ENCODE measurements at places on chromosomes 16 and 17.

- DNase-seq, result peak; percentile 42
These were observed 3.2 kb upstream of the NLRP1 start for GRCh38 chr17:5587438-5588032.

GRCh38 chr17:82553210-82553930 lies 33.8 kb downstream of the FOXK2 start:
- no peak for DNase-seq

- DNase-seq, result no peak
These were observed 208.9 kb downstream of the RBFOX3 start for GRCh38 chr17:79401704-79402674.

DNA sequence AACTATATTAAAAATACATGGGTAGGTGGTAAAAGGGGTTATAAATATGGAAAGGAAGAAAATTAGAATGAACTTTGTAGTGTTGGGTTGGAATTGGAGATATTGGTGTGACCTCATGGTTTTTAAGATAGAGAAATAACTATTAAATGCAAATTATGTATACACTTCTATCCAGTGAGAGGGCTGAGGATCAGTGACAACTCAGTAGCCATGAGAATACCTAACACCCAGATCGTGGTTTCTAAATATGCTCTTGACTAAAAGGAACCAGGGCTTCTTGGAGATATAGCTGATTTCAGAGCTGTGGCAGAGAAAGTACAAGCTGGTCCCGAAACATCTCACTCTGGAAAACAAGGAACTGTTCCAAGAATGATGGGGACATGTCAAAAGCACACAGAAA lies 44.4 kb downstream of the SLC6A4 start:
- DNase-seq, result no peak

- DNase-seq, result no peak
These were observed 184.6 kb downstream of the TMEM132E start for GRCh38 chr17:34763728-34764665.

DNA sequence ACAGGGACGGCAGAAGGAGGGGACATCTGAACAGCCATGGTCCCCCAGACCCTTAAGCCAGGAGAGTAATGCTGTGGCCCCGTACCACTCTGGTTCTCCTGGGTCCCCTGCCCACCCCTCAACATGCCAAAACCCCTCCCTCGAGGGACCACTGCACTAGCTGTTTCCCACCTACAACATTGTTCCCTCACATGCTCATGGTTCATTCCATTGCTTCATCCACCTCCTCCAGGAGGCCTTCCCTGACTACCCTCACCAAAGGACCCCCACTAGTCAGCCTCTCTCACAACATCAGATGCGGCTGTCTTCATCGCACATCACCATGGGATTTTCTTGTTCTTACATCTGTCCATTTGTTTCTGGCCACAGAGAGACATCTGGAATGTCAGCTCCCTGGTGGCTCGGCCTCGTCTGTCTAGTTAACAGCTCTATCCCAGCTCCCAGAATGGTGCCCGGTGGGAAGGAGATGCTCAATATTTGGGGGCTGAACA lies 1.7 kb downstream of the DOK4 start:
- no peak for DNase-seq
